ENCODE measurements at places on chromosomes 6 and 20.
A peak's percentile ranks its signal among the peaks of the same experiment; 100 is the strongest.

DNA sequence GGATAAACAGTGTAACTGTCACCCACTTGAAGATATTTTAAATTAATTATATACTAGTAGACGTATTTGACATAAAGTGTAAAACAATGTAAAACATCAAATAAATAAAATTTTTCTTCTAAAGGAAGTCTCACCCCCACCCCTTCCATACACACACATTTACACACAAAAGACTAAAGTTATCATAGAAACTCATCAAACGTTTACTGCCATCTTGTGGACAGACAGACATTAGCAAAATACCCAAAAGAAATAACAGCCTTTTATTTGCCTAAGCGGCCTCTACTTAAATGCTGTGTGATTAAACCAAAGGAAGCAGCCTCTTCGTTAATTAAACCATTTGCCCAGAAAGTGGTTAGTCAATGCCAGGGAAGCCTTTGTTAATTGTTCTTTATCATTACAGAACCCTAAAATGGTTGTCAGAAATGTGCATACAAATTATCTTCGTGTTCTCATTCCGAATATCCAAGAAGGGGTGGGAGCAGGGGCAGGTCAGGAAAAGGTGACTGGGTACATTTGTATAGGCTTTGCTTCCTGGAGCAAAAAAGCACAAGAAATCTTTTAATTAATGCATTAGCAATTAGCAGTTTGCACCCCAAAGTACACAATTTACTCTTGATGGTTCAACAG lies 176.2 kb upstream of the SASH1 start:
- DNase-seq, result peak; percentile 48

DNA sequence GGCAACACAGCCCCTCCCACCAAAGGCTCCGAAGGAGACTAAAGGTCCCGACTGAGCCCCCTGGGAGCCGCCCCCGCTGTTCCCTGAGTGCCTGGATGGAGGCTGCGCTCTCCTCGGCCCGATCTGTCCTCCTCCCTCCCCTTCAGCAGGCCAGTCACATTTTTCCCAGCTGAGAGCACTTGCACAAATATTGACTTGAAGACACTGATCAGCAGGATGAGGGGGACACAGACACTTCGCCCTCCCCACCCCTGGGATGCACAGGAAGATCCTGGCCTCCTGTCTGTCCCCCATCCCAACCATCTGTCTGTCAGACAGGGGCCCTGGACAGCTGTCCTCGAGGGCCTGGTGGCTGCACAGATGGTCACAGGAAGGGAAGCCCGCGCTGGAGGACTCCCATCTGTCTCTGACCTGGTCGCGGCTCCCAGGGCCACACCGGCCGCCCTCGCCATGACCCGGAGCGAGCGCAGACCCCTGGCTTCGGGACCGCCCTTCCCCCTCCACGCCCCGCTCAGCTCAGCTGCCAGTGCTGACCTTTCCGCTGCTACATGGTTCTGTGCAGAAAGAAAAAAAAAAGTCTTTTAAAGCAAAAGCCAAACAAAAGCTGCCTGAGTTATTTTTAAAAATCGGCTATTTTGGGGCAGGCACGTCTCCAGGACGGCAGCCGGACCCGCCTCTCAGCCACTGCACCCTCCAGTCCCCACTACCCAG lies 11.1 kb downstream of the LAMA5 start:
- DNase-seq, result no peak

- DNase-seq, result no peak
Measured at GRCh38 chr20:60695226-60696000, 556.6 kb upstream of the CDH4 start.

DNA sequence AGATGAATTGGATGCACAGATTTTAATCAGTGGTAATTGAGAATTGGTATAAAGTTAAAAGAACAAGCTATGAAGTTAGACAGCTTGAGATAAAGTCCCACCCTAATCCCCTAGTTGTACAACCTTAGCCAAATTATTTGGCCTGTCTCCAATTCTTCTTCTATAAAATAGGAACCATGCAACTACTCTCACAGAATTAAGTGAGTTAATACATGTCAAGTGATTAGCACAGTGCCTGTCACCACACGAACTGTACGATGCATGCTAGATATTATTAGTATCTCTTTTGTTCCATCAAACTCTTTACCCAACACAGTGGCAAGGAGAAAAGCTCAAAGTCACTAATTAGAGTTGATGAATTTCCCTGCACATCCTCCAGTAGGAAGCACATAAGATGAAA lies 44.7 kb downstream of the MBOAT1 start:
- DNase-seq, result no peak

- no peak for DNase-seq
Measured at GRCh38 chr6:146850981-146851380, 252.2 kb downstream of the ADGB start.

- DNase-seq, result peak; percentile 9
Measured at GRCh38 chr6:33768644-33769120, 20.2 kb downstream of the LEMD2 start.

- DNase-seq, result no peak
Measured at GRCh38 chr6:113137426-113137825, 719.7 kb upstream of the MARCKS start.

- DNase-seq, result no peak
Measured at GRCh38 chr6:5541751-5542432, 280.6 kb downstream of the FARS2 start.

- peak; percentile 93 for DNase-seq
Measured at GRCh38 chr6:149963212-149963461, 606 bp upstream of the ULBP1 start.

DNA sequence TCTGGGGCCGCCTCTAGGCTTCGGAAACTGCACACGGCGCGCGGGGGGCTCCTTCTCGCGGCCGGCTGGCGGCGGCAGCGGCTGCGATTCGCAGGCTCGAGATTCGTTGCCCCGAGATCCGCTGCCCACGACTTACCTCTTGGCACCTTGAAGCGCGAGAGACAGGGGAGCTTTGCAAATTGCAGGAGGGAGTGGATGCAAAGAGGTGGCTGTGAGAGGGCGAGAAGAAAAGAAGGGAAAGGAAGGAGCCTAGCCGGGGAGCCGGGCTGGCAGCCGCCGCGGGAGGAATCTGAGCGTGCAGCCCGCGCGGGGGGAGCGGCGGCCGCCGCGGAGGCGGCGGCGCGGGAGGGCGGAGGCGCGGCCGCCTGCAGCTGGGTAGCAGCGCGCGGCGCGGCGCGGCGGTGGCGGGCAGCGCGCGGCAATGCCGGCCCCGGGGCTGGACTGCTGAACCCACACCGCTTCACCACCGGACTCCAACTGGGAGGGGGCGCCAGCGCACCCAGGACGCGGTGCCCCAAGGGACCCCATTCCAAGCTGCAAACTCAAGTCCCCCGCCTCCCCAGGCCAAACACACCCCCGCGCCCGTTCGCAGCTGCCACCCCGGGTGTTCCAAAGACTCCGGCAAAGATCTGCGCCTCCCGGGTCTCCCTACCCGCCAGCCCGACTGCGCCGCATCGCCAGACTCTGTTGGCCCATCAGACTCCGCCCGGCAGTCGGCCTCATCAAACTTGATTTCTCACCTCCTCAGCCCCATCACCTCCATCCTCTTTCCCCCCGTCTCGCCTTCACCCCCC lies 44.2 kb upstream of the SUPT3H start:
- DNase-seq, result peak; percentile 71

DNA sequence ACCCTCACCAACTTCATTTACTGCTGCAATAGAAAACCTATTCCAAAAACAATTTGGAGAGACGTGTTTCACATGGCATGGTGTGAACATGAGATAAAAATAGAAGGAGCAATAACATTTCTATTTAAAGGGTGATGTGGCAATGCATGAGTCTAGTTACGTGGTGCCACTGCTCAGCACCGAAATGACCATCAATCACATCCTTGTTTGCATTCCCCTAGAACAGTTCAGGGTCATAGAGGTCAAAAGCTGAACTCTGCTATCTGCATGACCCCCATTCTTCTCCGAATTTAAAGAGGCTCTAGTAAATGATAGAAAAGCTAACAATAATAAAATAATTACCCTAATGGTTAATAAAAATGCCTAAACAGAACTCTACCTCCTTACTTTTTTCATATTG lies 29.5 kb downstream of the ROS1 start:
- no peak for DNase-seq

- peak; percentile 19 for DNase-seq
Measured at GRCh38 chr6:26383624-26384417, 913 bp downstream of the BTN2A2 start.

GRCh38 chr20:63964412-63964811 lies 5.3 kb downstream of the ZNF512B start:
- DNase-seq, result no peak

GRCh38 chr6:18039481-18039880 lies 52.0 kb upstream of the KIF13A start:
- no peak for DNase-seq

DNA sequence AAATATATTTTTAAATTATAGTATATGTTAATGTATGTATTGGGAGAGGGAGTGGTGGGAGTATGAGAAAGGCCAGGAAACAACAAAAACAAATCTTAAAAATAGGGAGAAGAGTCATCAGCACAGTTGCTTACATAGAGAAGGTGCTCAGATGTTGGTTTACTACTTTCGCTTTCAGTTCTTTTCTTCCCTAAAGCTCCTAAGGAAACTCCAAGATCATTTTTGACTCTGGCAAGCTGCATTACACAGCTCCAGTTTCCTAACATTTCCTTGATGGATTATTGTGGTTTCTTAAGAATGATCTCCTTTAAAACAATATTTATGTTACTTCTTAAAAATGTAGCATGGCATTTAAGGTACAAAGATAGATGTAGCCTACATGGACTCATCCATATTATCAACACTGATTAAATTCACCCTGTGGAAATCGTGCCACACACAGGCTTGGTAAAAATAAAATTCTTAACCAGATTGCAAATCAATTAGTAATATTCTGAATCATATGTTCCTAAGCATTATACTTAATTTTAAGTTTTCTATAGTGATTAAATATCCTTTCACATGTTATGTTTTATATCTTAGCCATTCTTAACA lies 118.0 kb upstream of the MAN1A1 start:
- DNase-seq, result no peak

- DNase-seq, result no peak
Measured at GRCh38 chr6:170076466-170077165, 214.3 kb downstream of the DLL1 start.

- no peak for DNase-seq
Measured at GRCh38 chr6:155498370-155498769, 42.7 kb upstream of the NOX3 start.

DNA sequence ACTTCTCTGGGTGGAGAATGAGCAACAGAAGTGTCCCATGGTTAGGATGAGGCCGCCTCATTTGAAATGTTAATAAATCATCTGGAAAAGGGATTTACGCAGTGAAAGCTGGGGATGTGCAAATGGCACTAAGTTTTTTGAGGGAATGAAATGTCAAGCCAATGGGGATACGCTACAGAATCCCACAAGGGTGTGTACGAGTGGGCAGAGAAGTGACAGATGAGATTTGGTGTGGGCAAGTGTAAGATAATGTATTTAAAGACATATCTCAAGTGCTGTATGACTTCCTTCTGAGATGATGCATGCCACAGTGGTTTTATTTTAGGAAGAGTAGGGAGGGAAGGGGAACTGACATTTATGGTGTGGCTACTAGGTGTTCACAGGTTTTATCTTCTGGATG lies 100.6 kb downstream of the LRFN2 start:
- DNase-seq, result no peak

DNA sequence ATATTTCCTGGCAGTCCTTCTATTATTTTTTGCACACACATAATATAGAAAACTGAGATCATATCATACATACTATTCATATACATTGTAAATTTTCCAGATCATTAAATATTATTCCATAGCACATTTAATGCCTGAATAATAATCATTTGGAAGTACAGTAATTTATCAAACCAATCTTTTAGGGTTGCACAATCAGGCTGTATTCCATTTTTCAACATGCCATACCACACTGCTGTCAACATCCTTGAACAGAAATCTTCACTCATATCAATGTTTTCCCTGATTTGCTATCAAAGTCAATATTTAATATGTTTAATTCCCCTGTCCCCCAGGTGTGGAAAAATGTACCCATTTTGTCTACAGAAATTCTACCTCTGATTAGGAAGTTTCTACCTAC lies 122.7 kb upstream of the ADGRF1 start:
- no peak for DNase-seq

GRCh38 chr6:30615219-30615957 lies 1.7 kb downstream of the PPP1R10 start:
- peak; percentile 90 for DNase-seq

DNA sequence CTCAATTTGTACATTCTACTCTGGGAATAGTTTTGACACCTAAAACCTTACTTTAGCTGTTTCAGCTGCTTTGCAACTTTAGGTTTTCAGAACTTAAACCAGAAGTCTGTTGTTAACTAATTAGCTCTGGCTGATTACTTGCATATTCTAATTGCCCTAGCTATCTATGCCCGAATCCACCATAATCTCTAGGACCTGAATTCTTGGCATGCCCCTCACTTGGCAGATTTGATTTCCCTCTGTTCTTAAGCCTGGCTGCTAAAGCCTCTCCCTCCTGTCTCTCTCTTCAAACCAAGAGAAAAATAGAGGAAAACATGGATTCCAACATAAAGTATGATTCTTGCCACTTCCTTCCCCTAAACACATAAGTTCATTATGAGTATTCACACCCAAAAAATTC lies 35.0 kb upstream of the LIN28B start:
- no peak for DNase-seq

DNA sequence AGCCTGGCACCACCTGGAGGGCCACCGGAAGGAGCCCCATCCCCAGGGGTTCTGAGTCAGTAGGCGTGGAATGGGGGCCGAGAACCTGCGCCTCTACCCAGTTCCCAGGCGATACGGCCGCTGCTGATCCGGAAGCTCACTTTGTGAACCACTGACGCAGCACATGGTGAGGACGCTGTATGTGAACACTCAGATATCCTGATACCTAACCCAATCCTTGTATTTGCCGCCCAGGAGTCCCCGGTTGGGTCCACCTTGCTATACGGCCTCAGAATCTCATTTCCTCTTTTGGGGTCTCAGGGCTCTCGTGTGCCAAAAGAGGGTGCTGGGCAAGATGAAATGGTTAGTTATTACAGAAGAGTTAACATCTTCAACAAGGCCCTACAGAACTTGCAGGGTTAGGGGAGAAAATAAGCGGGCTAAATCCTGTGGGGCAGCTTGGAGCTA lies 604 bp upstream of the RAB5IF start:
- DNase-seq, result peak; percentile 81

GRCh38 chr6:150891888-150892485 lies 26.5 kb downstream of the MTHFD1L start:
- peak; percentile 92 for DNase-seq

GRCh38 chr6:75246386-75246785 lies 2.8 kb upstream of the COX7A2 start:
- DNase-seq, result no peak

DNA sequence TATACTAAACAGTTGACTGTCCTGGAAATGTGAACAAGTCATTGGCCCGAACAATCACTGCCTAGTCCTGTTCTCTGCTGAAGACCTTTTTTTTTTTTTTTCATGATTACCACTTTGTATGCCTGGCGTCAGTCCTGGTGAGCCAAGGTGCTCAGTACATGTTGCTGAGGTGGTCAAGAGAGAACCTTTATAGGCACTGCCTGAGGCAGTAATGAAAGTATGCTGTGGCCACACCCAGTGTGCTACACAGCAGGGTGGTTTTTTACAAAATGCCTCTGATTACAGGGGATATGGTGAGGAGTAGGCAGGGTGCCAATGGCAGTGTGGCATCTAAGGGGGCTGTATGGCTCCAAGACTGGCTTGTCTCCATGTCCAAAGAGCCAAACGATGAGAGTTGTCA lies 135.1 kb upstream of the ENPP5 start:
- no peak for DNase-seq

- DNase-seq, result no peak
Measured at GRCh38 chr6:126372626-126373025, 32.7 kb downstream of the CENPW start.

- peak; percentile 86 for DNase-seq
Measured at GRCh38 chr6:149060300-149060984, 257.1 kb upstream of the TAB2 start.
